ENCODE measurements at places on chromosomes 2 and 18.
A peak's percentile ranks its signal among the peaks of the same experiment; 100 is the strongest.

- peaks cover 4% of the 10 kb centered on the region for H3K4me1 ChIP-seq
- no peak for DNase-seq
- H3K27me3 ChIP-seq: no peaks in the 10 kb centered on the region
- no peak overlapping the region for H3K4me3 ChIP-seq
- no peak overlapping the region for H3K27ac ChIP-seq
- no peaks in the 10 kb centered on the region for H3K36me3 ChIP-seq
Measured at GRCh38 chr2:96169868-96170507, 24.7 kb upstream of the DUSP2 start.

DNA sequence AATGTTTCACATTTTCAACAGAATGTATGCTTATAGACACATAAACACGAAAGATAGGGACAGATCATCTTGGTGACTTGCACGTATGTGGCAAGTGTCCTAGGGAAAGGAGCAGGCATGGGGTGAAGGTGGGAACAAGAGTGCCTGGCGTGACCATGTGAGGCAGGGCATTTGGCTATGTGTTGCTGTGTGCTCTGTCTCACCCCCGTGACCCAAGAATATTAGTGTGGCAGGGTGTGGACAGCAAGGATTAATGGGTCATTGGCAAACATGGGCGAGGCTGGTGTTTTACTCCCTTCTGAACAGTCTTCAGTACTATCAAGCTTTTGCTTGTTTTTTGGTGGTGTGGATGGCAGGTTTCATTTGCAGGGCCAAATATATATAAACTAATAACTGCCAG lies 1.3 kb upstream of the VWA3B start:
- no peaks in the 10 kb centered on the region for H3K36me3 ChIP-seq
- H3K4me1 ChIP-seq: peaks cover 9% of the 10 kb centered on the region
- no peak overlapping the region for H3K4me3 ChIP-seq
- DNase-seq: no peak

DNA sequence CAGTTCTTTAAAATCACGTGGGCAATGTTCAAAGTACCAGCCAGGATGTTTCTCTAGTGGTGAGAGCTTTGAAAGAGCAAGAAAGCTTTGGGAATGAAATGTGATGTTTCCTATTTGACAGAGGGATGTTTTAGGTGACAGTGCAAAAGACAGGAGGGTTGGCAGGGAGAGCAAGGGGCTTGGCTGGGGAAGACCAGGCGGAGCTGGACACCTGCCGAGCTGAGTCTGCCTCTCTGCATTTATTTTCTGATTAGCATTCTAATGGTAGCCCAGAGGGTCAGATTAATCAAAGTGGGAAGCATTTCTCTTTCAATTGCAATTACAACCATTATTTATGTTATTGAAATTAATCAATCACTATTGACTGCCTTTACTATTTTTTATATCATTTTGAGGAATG lies 145.4 kb upstream of the RAB12 start:
- no peaks in the 10 kb centered on the region for H3K36me3 ChIP-seq
- H3K27me3 ChIP-seq: no peaks in the 10 kb centered on the region
- no peak overlapping the region for H3K27ac ChIP-seq
- H3K4me1 ChIP-seq: peaks cover under 1% of the 10 kb centered on the region

GRCh38 chr2:221468317-221468716 lies 103.8 kb downstream of the EPHA4 start:
- DNase-seq: no peak
- H3K36me3 ChIP-seq: no peaks in the 10 kb centered on the region
- no peaks in the 10 kb centered on the region for H3K27me3 ChIP-seq
- H3K4me3 ChIP-seq: no peak overlapping the region

DNA sequence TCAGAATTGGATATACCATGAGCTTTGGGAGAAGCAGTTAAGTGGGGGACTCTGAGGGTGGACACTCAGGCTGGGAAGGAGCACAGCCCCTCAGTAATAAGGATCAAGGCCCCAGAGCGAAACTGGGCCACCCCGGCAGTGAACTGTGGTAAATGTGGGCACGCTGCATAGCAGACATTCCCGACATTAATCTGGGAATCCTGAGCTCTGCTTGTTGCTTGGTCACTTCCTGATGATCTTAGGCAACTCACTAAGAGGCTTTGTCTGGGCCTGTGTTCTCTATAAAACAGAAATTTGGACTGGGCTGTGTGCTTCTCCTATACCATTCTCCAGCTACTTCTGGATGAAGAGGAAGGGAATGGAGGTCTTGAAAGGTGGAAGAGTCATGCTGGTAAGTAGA lies 4.8 kb downstream of the TGFBRAP1 start:
- H3K27me3 ChIP-seq: no peaks in the 10 kb centered on the region
- peak; percentile 91 for DNase-seq
- H3K36me3 ChIP-seq: no peaks in the 10 kb centered on the region
- peaks cover 30% of the 10 kb centered on the region for H3K4me1 ChIP-seq

- no peaks in the 10 kb centered on the region for H3K4me1 ChIP-seq
- H3K27ac ChIP-seq: no peak overlapping the region
- no peak for DNase-seq
- no peaks in the 10 kb centered on the region for H3K36me3 ChIP-seq
Measured at GRCh38 chr18:66046032-66046602, 295.3 kb downstream of the CDH7 start.

GRCh38 chr2:18149660-18150246 lies 271.3 kb downstream of the KCNS3 start:
- H3K36me3 ChIP-seq: no peaks in the 10 kb centered on the region
- no peaks in the 10 kb centered on the region for H3K4me1 ChIP-seq
- no peak overlapping the region for H3K27ac ChIP-seq
- no peak overlapping the region for H3K4me3 ChIP-seq

GRCh38 chr2:71849111-71849510 lies 298.6 kb downstream of the CYP26B1 start:
- H3K4me1 ChIP-seq: peaks cover 3% of the 10 kb centered on the region
- no peaks in the 10 kb centered on the region for H3K36me3 ChIP-seq
- DNase-seq: no peak
- H3K27ac ChIP-seq: no peak overlapping the region
- H3K4me3 ChIP-seq: no peak overlapping the region
- peaks cover 2% of the 10 kb centered on the region for H3K27me3 ChIP-seq

- no peaks in the 10 kb centered on the region for H3K27me3 ChIP-seq
- no peaks in the 10 kb centered on the region for H3K36me3 ChIP-seq
- H3K4me3 ChIP-seq: no peak overlapping the region
- no peak overlapping the region for H3K27ac ChIP-seq
- no peak for DNase-seq
Measured at GRCh38 chr2:224976629-224977525, 65.4 kb downstream of the DOCK10 start.

Measured in astrocyte (in vitro differentiated cells and primary cell).